ENCODE measurements at places on chromosomes 2 and 18. TPM values are rescaled to one million over a fixed set of nuclear protein-coding genes. Genes with fewer than 3 reads are reported as not detected.
A peak's percentile ranks its signal among the peaks of the same experiment; 100 is the strongest.

DNA sequence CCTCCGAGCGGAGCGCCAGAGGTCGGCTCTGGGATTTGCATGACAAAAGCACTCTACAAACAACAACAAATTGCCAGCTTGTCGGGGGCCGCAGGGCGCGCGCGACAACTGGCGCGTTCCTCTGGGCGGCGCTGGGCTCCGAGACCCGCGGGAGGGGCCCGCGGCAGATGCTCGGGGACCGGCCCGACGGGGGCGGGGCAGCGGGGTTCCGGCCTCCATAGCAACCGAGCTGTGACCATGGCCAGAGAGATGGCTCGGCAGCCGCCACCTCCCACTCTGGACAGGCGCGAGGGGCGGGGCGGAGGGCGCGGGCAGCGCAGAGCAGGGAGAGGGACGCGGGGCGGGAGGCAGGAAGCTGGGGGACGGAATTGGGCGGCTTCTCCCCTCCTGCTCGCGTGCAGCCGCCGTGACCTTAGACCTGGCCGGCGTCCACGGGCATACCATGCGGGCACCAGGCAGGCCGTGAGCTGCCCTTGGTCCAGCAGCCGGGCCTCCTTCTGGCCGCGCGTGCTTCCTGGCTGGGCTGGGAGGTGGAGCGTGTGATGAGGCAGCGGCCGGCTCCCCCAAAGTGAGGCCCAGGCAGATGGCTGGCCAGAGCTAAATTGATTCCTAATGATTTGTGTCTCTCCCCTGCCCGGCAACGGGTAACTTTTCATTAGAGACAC, 171.5 kb downstream of the CELF4 start:
- DNase-seq = peak; percentile 79
- no peaks in the 10 kb centered on the region for H3K36me3 ChIP-seq

DNA sequence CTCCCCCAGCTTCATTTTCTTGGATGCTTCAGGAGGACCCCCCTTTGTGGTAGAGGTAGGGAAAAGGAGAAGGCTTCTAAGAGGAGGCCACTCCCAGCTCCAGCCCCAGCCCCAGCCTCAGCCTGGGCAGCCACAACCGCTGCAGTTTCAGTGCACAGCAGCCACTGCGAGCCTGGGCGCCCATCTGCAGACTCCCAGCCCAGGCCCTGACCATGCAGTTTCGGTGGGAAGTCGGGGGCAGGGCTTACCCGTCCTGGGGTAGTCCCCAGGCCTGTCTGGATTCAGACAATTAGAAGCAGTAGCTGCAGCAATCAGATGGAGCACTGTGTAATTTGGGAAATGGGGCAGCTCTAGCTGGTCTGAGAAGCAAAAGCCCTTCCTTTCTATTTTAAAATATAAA, 28.6 kb downstream of the ITM2C start:
- DNase-seq = peak; percentile 25
- H3K36me3 ChIP-seq = no peaks in the 10 kb centered on the region
- H3K4me3 ChIP-seq = no peak overlapping the region
- H3K27ac ChIP-seq = no peak overlapping the region
- H3K27me3 ChIP-seq = no peaks in the 10 kb centered on the region

- DNase-seq = no peak
- H3K4me3 ChIP-seq = no peak overlapping the region
- peaks cover 30% of the 10 kb centered on the region for H3K4me1 ChIP-seq
- H3K36me3 ChIP-seq = no peaks in the 10 kb centered on the region
Observed at GRCh38 chr18:13320891-13321425, 102.4 kb downstream of the LDLRAD4 start.

DNA sequence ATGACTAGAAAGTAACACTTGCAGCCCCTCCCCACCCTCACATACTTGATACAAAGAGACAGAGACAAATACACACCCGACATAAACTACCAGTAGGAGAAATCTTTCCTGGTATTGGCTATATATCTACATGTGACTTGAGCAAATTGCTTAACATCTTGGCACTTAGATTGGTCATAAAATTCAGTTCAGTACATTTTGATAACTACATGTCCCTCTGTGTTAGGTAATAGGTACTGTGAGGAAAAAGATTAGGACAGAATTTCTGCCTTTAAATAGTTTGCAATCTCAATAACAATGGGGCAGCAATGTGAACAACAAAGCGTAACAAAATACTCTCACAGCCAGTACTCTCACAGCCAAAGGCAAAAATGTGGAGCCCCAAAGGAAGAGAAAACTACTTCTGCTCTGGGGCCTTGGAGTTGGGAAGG, 670.0 kb upstream of the ACVR2A start:
- no peaks in the 10 kb centered on the region for H3K36me3 ChIP-seq
- H3K4me1 ChIP-seq = no peaks in the 10 kb centered on the region
- H3K4me3 ChIP-seq = no peak overlapping the region
- H3K27ac ChIP-seq = no peak overlapping the region

- no peaks in the 10 kb centered on the region for H3K36me3 ChIP-seq
- H3K4me1 ChIP-seq = no peaks in the 10 kb centered on the region
- H3K27me3 ChIP-seq = no peaks in the 10 kb centered on the region
- no peak overlapping the region for H3K4me3 ChIP-seq
Observed at GRCh38 chr2:190668892-190669291, 20.0 kb downstream of the NAB1 start.

- H3K36me3 ChIP-seq = peaks cover 30% of the 10 kb centered on the region
- peaks cover 100% of the 10 kb centered on the region for H3K4me1 ChIP-seq
- H3K27ac ChIP-seq = peak overlapping the region; percentile 86
- DNase-seq = no peak
Observed at GRCh38 chr2:217849154-217849975, 153.4 kb downstream of the TNS1 start.

DNA sequence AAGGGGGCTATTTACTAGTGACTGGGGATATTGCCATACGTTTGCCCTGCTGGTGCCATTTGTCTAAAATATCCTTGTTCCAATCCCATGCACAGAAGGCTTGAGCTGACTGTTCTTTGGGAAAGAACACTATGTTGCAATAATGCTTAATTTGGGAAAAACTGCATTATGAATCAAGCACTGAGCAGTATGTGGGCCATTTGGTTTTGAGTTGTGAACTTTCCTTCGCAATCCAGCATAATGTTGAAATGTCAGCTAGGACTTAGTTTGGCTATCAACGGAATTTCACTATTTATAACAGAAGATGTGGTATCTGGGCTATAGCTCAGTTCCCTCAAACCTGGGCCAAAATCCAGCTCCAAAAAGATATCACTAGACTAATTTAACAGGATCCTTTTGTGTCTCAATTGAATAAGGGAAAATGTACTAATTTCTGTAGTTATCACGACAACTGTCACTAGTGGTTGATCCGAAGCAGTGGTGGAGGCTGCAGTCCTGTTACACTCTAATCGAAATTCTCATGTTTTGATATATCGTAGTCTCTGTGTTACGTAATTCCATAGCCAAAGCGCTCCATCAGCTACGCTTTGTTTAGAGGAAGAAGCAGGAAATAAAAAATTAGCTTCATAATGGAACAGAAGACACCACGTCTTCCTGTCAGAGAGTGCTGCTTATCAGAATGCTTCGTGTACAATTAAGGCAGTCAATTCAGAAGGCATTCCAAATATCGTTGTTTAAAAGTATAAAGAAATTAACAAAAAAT, 686.8 kb upstream of the SALL3 start:
- no peaks in the 10 kb centered on the region for H3K4me1 ChIP-seq
- no peak overlapping the region for H3K4me3 ChIP-seq
- H3K27me3 ChIP-seq = no peaks in the 10 kb centered on the region
- no peak overlapping the region for H3K27ac ChIP-seq
- no peak for DNase-seq

GRCh38 chr18:79495591-79496071, 99.9 kb downstream of the NFATC1 start:
- peaks cover 32% of the 10 kb centered on the region for H3K4me1 ChIP-seq
- H3K4me3 ChIP-seq = no peak overlapping the region
- H3K27ac ChIP-seq = peak overlapping the region; percentile 92
- peak; percentile 68 for DNase-seq
- no peaks in the 10 kb centered on the region for H3K27me3 ChIP-seq
- no peaks in the 10 kb centered on the region for H3K36me3 ChIP-seq

The COX7A2L gene
- total RNA-seq = 151 TPM

The SERPINB10 gene
- not detected for total RNA-seq

The NBAS gene
- 49.9 TPM for total RNA-seq

The STAT1 gene
- total RNA-seq = 78.5 TPM

The CHN1 gene
- 13.6 TPM for total RNA-seq

Measured in sigmoid colon (tissue), 7 donors.